ENCODE measurements at places on chromosomes 16 and 17. TPM values are rescaled to one million over a fixed set of nuclear protein-coding genes. Genes with fewer than 3 reads are reported as not detected.

The PLCG2 gene
- 250 TPM for total RNA-seq

The ITGAD gene
- total RNA-seq: 2.2 TPM

The PLXDC1 gene
- total RNA-seq: 5.7 TPM

The MYCBPAP gene
- total RNA-seq: 4.9 TPM

The SLC16A6 gene
- total RNA-seq: 19.4 TPM

DNA sequence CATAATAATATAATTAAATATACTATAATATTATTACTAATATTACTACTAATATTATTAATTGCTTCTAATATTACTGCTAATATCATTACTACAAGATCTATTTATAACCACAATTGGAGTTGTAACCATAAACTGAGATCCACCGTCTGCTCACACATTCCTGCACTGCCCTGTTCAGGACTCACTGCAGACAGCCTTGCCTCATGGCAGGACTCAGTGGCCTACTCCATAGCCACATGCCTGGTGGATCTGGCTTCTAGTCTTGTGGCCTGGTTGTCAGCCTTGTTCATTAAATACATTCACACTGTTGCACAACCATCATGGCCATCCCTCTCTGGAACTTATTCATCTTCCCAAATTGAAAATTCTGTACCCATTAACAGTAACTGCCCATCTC, 48.0 kb downstream of the SRL start:
- no peak overlapping the region for H3K4me3 ChIP-seq
- H3K4me1 ChIP-seq: no peaks in the 10 kb centered on the region
- H3K27ac ChIP-seq: no peak overlapping the region
- H3K36me3 ChIP-seq: no peaks in the 10 kb centered on the region

DNA sequence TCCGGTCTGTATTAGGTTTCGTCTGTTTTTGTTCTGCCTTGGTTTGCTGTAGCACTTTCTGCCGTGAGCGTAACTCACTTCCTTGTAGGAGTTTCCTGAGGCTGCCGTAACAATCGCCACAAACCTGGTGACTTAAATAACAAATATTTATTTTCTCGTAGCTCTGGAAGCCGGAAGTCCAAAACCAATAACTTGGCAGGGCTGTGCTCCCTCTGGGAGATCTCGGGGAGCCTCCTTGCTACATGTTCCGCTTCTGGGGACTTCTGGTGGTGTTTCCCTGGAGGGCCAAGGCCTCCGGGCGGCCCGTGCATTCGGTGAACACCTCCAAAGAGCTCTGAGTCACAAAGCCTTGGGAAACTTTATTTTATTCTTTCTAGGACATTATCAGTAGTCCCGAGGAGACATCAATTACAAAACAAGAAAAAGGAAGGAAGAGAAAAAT, 6.8 kb upstream of the WDR45B start:
- no peaks in the 10 kb centered on the region for H3K4me1 ChIP-seq
- H3K27me3 ChIP-seq: no peaks in the 10 kb centered on the region
- H3K36me3 ChIP-seq: no peaks in the 10 kb centered on the region
- no peak overlapping the region for H3K27ac ChIP-seq
- DNase-seq: no peak

GRCh38 chr17:72110231-72110941, 10.4 kb upstream of the SOX9 start:
- H3K4me1 ChIP-seq: no peaks in the 10 kb centered on the region
- no peak overlapping the region for H3K4me3 ChIP-seq
- H3K27me3 ChIP-seq: no peaks in the 10 kb centered on the region
- no peak overlapping the region for H3K27ac ChIP-seq

GRCh38 chr17:9002606-9003354, 18.5 kb upstream of the NTN1 start:
- peaks cover 28% of the 10 kb centered on the region for H3K27me3 ChIP-seq
- H3K27ac ChIP-seq: no peak overlapping the region
- no peaks in the 10 kb centered on the region for H3K36me3 ChIP-seq
- peaks cover 15% of the 10 kb centered on the region for H3K4me1 ChIP-seq
- DNase-seq: peak; percentile 60

DNA sequence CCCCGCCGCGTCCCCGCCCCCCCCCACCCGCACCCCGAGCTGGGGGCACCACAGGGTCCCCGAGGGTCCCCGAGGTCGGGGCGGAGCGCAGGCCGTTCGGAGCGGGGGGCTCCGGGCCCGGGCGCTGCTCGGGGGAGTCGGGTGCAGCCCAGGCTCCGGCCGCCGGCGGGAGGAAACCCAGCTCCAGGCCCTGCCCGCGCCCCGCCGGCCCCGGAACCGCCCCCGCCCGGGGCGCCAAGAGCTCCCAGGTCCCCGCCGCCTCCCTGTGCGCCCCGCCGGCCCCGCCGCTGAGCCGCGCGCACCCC, 33.2 kb upstream of the RPH3AL start:
- no peak for DNase-seq
- H3K27me3 ChIP-seq: peaks cover 7% of the 10 kb centered on the region
- no peak overlapping the region for H3K27ac ChIP-seq
- no peaks in the 10 kb centered on the region for H3K36me3 ChIP-seq

- H3K4me1 ChIP-seq: peaks cover 29% of the 10 kb centered on the region
- H3K27ac ChIP-seq: no peak overlapping the region
- H3K36me3 ChIP-seq: peaks cover 7% of the 10 kb centered on the region
- no peak overlapping the region for H3K4me3 ChIP-seq
These were observed 16.8 kb downstream of the SNX20 start for GRCh38 chr16:50664270-50664669.

- no peak for DNase-seq
- no peaks in the 10 kb centered on the region for H3K36me3 ChIP-seq
- H3K4me3 ChIP-seq: no peak overlapping the region
These were observed 41.2 kb upstream of the RHOT1 start for GRCh38 chr17:32100971-32101631.

DNA sequence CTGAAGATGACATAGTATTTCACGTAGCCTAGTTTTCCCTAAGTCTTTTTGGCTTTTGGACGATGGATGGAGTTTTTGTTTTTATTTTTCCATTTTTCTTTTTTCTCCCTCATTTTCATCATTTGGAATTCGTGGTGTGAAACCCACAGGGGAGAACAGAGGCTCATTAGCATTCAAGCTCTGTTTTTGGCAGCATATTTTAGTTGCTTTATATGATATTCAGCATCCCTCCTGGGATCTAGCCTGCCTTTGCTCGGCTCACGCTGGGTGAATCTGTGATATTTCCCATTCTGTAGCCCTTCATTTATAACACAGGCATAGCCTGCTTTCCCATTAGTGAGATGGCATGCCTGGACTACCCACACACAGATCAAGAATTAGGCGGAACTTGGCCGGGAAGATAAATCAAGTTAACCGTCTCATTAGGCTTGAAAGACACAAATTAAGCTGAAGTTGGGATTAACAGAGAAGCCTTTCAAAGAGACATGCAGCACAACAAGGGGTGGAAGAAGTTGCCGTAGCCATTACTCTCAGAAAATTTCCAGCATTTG, 20.1 kb upstream of the CLEC19A start:
- H3K27me3 ChIP-seq: no peaks in the 10 kb centered on the region
- no peak overlapping the region for H3K27ac ChIP-seq
- no peaks in the 10 kb centered on the region for H3K4me1 ChIP-seq
- DNase-seq: no peak
- H3K36me3 ChIP-seq: no peaks in the 10 kb centered on the region

DNA sequence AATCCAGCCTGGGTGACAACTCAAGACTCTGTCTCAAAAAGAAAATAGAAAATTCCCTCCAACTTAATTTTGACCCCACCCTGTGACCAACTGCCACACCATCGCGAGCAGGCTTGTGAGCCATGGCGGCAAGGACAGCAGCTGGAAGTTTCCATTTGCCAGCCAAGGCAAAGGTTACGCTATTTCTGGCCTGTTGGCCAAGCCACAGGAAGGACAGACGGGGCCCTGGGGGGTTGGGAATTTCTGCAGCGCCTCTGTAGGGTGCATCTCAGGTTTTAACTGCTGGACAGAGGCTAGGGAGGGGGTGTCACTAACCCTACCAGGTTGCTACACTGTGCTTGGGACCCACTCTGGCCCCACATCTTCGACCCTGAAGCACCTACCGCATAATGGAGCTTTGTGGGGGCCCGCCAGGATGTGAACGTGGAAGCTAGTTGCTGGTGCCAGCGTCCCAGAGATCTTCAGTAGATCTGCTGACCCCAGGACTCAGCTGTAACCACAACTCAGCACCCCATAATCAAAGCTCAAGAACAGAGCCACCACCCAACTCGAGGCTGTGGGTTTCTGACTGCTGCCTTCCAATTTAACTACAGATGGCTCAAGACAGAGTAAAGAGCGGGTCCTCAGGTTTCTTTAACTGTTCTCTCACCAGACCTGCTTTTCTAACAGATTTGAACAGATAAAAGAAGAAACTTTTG, 10.9 kb downstream of the KIFC3 start:
- no peaks in the 10 kb centered on the region for H3K36me3 ChIP-seq
- peaks cover 4% of the 10 kb centered on the region for H3K4me1 ChIP-seq
- H3K27me3 ChIP-seq: no peaks in the 10 kb centered on the region
- H3K27ac ChIP-seq: no peak overlapping the region
- DNase-seq: no peak
- no peak overlapping the region for H3K4me3 ChIP-seq

GRCh38 chr17:76083536-76084182, 4.7 kb downstream of the ZACN start:
- H3K4me1 ChIP-seq: peaks cover 12% of the 10 kb centered on the region
- H3K27me3 ChIP-seq: no peaks in the 10 kb centered on the region
- peaks cover 62% of the 10 kb centered on the region for H3K36me3 ChIP-seq
- no peak for DNase-seq
- H3K27ac ChIP-seq: no peak overlapping the region
- no peak overlapping the region for H3K4me3 ChIP-seq

Data from natural killer cell (primary cell).